ENCODE measurements at places on chromosomes 7 and 10.

GRCh38 chr7:156347132-156347531, 293.4 kb upstream of the RNF32 start:
- DNase-seq, result no peak

DNA sequence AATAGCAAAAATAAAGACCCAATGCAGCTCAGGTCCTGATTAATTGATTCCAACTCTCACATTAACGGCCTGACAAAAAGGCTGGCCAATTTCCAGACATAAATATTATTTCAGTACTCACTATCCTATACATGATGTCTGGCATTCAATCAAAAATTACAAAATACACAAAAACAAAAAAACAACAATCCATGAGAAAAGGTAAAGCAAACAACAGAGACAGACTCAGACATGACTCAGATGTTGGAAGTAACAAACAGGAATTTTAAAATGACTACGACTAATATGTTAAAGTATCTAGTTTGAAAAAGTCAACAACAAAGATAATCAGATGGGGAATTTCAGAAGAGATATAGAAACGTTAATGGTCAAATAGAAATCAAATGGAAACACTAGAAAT, 152.8 kb downstream of the AMPH start:
- peak; percentile 5 for DNase-seq

GRCh38 chr10:128305601-128306345, 179.6 kb upstream of the MKI67 start:
- no peak for DNase-seq

- DNase-seq, result no peak
These were observed 11.8 kb downstream of the PRLHR start for GRCh38 chr10:118583611-118584010.

GRCh38 chr7:92727755-92728154, 108.6 kb downstream of the CDK6 start:
- DNase-seq, result peak; percentile 52

DNA sequence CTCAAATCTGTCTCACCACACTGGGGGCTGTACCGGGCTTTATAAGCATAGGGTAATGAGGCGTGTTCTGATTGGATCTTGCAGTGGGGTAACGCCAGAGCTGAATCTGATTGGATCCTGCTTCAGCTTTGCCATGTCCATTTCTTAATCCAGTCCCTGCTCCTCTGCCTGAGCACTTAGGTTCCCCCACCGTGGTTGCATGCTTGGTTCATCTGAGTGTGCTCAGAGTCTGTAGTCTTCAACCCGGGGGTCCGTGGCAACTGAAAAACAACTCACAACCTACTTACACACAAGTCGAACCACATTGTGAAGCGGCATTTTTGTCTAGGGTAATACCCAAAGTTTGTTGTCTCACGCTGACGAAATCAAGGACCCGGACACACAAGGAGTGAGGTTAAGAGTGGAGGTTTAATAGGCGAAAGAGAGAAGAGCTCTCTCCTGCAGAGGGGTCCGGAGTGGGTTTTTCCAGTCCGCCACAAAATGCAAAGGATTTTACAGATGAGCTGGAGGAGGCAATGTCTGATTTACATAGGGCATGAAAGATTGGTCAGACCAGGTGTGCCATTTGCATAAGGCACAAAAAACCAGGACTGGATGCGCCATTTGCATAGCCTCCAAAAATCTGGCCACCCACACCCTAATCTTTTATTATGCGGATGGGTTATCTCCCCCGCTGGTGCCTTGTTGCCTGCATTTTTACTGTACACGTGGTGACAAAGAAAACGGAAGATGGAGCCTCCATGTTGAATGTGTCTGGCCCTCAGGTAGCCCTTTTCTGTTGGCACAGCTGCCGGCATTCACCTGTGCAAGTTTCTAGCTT, 641.8 kb upstream of the FOXK1 start:
- DNase-seq, result no peak

GRCh38 chr7:51817694-51818225, 501.2 kb upstream of the COBL start:
- no peak for DNase-seq

DNA sequence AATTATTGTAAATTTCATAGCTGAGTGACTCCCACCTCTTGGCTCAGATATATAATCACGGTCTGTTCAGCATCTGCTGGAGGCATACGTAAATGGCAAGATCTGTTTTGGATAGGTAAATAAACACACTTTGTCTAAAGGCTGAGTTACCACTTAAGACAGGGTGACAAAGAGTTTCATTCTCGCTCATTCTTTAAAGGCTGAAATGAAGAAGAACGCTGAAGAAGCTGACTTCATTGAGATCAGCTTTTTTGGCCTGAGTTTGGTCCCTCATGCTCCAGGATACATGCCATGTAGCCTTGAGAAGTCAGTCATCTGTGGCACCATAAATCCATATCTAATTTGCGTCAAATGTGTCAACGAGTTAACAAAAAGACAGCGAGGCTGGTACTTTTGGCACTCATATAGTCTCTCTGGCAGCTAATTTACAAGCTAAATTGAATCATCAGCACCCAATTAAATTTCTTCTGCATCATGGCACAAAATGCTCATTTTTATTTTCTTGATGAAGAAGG, 309.9 kb downstream of the GPAM start:
- DNase-seq, result no peak

DNA sequence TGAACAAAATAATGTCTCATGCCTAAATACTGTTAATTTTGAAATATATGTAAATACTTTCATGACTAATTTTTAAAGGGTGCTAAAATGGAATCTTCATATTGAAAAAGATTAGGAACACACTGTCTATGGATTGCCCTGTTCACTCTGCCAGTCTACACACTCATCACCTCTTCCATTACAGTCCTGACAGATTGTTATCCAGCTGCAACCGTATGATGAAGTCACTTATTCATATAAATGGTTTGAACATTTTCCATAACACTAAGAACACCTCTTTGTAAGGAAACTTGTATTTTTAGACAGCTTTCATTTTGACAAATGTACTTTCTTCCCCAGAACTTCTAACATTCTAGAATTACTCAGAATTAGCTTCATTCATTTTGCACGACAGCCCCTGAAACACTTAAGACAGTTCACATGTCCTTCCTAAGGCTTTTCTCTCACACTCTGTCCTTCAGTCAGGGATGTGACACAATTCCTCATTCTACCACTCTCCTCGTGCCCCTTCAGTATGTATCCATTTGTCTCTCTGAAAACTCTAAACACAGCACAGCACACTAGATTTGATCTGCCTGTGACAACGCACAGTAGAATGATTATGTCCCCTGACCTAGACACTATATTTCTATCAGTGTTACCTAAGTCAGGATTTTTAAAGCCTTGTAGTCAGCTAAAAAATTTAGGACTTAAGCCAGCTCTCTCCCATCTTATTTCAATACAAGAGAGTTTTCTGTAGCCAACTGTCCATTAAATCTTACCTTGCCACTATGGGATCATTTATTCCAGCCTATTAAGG, 71.9 kb downstream of the ORC5 start:
- no peak for DNase-seq

- DNase-seq, result no peak
These were observed 235.6 kb downstream of the MGMT start for GRCh38 chr10:129702605-129703004.

DNA sequence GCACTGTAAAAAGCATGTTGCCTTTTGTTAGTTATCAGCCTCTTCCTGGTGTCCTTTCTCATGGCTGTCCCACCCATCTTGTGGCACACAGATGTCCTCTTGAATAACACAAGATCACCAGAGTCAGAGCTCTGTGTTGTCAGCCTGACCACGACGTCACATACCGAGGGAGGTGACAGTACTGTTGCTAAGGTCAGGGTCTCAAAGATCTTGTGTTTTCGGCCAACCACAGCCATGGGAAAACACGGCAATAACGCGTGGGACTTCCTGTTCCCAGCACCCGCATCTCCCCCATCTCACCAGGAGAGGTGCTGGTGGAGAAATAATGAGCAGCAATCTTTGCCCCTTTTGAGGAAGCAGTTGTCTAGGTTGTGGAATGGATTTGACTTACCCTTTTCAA, 40.4 kb downstream of the NPVF start:
- DNase-seq, result no peak

- DNase-seq, result no peak
These were observed 54.1 kb downstream of the FAM171A1 start for GRCh38 chr10:15316871-15317464.

GRCh38 chr7:149778327-149778637, 4.9 kb upstream of the ZNF467 start:
- DNase-seq, result no peak

DNA sequence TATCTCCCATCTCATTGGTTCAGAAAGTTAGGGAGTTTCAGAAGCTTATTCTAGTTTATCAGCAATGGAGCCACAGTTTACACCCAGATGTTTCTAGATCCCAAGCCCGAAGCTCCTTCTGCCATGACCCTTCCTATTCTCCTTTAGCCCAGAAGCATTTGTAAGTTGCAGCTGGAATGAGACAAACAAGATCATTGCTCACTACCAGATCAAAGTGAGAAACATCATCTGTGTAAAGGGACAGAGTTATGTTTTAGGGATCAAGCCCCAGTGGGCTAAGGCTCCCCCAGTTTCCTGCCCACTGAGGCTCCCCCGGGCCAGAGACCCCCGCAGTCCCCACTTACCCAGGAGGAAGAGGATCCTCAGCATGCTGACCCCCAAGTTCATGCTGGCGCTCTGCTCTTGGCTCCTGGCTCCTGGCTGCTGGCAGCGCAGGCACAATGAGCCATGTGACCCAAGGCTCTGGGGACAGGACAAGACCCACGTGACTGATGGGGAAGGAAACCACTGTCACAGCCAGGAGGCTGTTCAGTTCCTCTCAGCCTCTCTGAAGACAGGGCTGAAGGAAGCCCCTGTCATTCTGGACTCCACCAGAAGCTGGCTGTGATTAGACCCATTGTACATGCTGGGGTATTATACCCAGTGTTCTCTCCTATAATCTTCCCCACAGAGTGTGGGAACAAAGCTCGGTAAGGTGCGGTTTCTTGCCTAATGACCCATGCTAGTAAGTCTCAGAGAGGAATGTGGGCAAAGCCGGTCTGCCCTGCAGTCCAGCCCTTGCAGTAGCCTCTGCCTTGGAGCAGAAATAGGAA, at the start of gene TMEM273:
Gene TMEM273 (minus strand): TSS at position 442 of the 812 bp plus-strand sequence. CDS start 55 bp downstream, at position 387.
- DNase-seq, result no peak

DNA sequence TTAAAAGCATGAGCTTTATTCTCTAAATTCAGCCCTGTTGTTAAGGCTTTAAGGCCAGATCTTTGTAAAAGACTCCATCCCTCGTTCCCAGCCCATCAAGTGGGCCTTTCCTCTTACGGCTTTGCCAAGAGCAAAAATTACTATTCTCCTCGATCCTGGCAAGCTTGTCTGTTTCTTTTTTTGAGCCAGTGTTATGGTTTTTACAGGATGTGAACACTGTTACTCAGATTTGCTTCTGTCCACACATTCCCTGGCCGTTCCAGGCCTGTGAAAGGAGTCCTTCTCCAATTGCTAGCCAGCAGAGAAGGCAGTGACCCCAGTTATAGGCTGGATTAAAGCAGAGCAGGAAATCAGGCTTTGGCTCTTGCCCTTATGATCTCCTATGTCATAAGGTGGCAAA, 47.0 kb upstream of the EPC1 start:
- DNase-seq, result no peak

DNA sequence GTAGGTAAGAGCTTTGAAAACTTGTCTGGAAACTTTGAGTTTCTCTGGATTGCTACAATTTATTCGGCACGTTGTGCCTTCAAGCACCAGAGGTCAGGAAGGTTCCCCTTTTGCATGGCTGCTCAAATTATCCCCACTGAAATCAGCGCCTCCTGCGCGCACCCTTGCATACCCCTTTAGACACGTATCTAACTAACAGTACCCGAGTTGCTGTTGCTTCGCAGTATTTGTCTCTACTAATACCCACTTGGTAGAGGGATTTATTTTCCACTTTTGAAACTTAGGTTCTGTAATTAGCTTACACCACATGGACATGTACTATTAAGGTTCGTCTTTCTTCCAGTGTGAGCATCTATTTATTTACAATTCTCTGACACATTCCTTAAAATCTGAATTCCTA, 1.6 kb downstream of the MEOX2 start:
- no peak for DNase-seq

GRCh38 chr10:129448086-129448485, 19.0 kb upstream of the MGMT start:
- no peak for DNase-seq

- DNase-seq, result no peak
These were observed 30.0 kb upstream of the SAMD9L start for GRCh38 chr7:93178213-93178612.

- DNase-seq, result peak; percentile 4
These were observed 21.3 kb downstream of the TBC1D12 start for GRCh38 chr10:94423627-94424026.

GRCh38 chr7:1689311-1689710, 19.2 kb downstream of the ELFN1 start:
- no peak for DNase-seq

DNA sequence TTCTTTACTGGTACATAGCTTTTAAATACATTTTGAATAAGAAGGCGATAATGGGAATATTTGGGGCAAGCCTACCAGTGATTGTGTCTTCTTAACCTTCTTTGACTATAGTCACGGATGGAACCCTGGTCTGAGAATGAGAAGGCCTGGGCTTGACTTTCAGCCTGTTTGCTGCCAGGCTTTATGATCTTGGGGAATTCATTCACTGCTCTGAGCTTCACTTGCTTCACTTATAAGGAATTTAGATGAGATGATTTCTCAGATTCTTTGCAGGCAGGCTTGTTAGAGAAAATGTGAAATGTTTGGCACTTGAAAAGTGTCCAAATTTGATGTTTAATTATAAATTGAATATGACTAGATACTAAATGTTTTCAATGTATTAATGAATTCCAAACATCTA, 42.5 kb downstream of the NUP205 start:
- DNase-seq, result no peak

DNA sequence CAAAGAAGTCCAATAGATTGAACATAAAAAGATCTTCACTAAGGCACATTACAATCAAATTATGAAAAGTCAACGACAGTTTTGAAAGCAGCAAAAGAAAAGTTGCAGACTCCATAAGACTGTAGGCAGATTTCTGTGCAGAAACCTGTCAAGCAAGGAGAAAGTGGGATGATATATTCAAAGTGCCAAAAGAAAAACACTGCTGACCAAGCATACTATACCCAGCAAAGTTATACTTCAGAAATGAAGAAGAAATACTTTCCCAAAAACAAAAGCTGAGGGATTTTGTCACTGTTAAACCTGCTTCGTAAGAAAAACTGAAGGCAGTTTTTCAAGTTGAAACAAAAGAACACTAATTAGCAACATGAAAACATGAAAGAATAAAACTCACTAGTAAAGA, 145.5 kb downstream of the ZEB1 start:
- DNase-seq, result no peak

DNA sequence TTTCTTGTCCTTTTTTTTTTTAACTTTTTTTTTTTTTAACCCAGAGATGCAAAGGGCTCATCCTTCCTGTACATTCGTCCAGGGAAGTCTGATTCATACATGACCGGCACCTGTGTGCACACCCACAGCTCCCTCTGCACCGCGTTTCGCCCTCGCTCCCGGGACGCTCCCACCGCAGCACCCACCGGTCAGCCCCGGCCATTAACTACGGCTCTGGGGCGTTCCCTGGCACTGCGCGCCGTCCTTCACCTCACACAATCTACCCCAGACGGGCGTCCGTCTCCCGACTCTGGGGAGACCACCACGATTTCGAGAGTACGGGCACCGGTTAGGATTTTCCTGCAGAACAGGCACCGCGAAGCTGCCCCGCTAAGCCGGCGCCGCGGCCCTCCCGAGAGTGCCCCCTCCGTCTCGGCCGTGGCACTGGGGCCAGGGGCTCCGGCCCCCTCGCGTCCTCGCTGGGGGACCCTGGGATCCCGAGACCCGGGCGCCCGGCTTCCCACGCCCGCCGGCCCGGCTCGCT, 452 bp downstream of the ATE1 start:
- peak; percentile 43 for DNase-seq

GRCh38 chr7:130371046-130371445, 9.2 kb upstream of the CPA1 start:
- DNase-seq, result no peak

- no peak for DNase-seq
These were observed 385.8 kb downstream of the ETV1 start for GRCh38 chr7:13603661-13604060.

Data from HFFc6 (cell line).